ENCODE measurements at places on chromosomes 11 and 22.

DNA sequence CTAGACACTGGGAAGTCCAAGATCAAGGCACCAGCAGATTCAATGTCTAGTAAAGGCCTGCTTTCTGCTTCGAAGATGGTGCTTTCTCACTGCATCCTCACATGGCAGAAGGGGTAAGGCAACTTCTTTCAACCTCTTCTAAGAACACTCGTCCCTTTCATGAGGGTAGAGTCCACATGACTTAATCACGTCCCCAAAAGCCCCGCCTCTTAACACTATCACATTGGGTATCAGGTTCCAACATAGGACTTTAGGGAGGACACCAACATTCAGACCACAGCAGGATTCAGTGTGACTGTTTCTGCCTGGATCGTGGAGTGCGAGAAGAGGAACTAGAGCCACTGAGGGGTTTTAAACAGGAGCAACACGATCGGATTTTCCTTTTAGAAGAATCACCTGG lies 3.7 kb upstream of the TIRAP start:
- no peak for DNase-seq

DNA sequence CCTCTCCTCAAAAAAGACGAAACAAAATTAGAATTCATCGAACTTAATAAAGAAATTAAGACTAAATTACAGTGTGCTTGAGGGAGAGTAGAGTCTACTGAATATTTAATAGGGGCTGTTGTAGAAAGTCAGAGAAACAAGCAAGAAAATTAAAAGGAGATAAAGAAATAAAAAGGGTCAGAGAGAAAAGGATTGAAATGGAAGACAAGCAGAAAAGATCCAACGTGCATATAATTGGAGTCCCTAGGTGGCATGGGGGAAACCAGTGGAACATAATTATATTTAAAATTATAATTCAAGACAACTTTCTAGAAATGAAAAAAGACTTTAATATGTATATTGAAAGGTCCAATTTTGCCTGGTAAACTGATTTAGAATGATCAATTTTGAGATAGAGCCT lies 74.3 kb downstream of the ACER3 start:
- DNase-seq: peak; percentile 10

DNA sequence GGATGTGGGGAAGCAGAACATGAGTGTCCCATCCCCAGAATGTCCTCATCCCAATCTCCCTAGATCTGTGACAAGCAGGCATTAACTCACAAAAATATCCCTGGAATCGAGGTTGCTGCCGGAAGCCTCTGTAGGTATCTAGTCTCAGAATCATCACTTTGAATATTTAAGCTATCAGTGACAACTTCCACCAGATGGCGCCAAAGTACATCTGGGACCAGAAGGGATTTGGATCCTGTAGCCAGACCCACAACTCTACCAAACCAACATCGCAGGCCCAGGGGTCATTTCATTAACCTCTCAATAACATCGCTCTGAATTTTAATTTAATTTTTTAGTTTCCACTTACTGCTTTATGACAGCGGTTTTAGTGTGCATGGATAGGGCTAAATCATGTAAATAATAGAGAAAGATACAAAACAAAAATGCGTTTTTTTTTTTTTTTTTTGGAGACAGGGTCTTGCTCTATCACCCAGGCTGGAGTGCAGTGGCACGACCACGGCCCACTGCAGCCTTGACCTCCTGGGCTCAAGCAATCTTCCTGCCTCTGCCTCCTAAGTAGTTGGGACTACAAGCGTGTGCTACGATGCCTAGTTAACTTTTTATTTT lies 1.1 kb upstream of the EXT2 start:
- DNase-seq: peak; percentile 94

DNA sequence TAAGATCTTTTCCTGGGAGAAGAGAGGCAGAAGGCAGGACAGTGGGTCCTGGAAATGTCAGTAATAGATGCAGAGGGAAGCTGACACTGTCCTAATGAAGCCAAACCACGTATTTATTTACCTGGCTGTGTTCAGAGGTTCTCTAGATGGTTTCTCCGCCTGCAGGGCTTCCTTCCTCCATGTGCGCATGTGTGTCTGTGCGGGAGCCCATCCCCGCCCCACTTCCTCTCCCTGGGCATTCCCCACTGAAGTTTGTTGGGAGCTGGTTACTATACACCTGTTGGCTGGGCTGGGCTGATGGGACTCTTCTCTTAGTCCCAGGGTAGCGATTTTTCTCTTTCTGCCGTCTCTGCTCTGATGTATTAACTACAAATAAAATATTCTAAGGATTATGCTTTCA lies 204.9 kb upstream of the TBCEL start:
- no peak for DNase-seq

DNA sequence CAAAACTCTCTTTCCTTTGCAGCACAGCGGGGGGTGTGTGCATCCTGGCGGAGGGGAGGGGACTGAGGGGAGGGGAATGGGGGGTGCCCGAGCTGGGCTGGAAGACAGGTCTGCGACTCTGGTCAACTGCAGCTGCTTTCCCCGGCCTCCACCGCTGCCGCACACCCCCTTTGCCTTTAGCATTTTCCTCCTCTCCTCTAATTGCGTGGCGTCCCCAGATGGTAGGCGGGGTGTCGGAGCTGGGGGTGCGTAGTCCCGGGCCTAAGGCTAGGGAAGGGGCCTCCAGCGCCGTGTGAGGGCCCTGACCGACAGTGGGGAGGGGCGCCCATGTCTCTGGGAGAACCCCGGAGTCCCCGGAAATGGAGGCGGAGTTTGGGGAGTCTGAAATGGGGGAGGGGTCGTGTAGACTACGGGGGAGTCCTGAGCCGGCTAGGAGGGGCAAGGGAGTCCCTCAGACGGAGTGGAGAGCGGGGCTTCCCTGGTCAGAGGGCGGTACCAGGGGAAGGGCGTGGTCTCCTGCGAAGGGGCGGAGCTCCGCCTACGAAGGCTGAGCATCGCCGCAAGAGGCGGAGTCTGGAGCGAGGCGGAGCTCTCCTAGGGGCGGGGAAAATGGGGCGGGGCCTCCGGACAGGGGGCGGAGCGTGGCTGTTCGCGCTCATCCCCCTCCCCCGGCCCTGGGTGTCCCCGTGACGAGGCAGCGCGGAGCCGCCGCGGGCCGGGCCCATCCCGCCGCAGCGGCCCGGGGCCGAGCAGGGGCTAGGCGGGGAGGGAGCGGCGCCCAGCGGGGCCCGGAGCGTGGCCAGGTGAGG lies at the start of gene PELI3:
Gene PELI3 (plus strand): TSS at position 681 of the 809 bp plus-strand sequence. CDS start 1,224 bp downstream, outside the sequence.
- peak; percentile 96 for DNase-seq

Data from suppressor macrophage (primary cell).